ENCODE measurements at places on chromosomes 12 and 14.
A peak's percentile ranks its signal among the peaks of the same experiment; 100 is the strongest.

GRCh38 chr12:54390668-54391551, 6.4 kb upstream of the ZNF385A start:
- DNase-seq = peak; percentile 77

DNA sequence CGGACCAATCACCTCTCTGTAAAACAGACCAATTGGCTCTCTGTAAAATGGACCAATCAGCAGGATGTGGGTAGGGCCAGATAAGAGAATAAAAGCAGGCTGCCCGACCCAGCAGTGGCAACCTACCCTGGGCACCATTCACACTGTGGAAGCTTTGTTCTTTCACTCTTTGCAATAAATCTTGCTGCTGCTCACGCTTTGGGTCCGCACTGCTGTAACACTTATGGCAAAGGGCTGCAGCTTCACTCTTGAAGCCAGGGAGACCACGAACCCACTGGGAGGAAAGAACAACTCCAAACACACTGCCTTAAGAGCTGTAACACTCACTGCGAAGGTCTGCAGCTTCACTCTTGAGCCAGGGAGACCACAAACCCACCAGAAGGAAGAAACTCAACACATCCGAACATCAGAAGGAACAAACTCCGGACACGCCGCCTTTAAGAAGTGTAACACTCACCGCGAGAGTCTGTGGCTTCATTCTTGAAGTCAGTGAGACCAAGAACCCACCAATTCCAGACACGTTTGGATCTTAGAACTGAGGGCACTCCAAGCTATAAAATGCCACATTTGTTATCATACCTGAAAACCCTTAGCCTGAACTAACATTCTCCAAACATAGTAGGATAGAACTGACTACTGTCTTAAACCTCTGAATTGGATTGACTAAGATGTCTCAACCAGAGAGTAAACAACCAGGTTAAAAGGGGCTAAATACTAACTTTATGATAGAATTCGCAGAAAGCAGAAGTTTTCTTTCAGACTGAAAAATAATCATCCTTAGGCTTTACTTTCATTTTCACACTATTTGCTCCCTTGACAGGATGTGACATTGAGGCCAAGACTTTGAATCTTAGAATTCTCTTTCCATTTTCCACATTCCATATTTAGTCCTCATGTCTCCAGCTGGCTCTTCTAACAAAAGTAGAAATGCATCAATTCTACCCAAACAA, 33.6 kb downstream of the CDKL1 start:
- DNase-seq = no peak

DNA sequence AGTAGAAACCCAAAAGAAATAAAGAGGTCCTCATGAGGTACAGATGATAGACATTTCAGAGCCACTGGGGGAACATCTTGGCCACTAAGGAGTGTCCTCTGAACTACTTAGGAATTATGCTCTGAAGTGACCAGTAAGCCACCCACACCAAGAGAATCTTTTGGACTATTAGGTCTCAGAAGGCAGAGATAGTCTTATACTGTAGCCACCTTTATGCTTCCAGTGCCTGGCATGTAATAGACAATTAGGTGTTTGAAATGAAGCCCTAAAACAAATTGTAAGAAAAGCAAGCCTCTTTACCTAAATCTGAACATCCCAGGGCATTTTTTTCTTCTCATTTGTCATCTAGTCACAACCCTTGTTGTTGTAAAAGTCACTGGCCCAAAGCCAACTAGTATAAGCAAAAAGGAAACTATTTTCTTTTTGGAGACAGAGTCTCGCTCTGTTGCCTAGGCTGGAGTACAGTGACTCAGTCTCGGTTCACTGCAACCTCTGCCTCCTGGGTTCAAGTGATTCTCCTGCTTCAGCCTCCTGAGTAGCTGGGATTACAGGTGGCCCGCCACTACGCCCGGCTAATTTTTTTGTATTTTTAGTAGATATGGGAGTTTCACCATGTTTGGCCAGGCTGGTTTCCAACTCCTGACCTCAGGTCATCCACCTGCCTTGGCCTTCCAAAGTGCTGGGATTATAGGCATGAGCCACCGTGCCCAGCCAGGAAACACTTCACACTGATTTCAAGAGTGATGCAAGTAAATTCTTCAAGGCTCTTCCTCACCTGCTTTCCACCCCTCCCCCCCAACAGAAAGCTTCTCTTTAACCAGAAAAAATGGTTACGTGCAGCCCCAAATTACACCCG, 11.1 kb downstream of the PLEKHA5 start:
- no peak for DNase-seq

- DNase-seq = no peak
Observed at GRCh38 chr12:5509557-5509956, 77.6 kb downstream of the NTF3 start.

- no peak for DNase-seq
Observed at GRCh38 chr14:90296641-90297040, 35.1 kb downstream of the NRDE2 start.

DNA sequence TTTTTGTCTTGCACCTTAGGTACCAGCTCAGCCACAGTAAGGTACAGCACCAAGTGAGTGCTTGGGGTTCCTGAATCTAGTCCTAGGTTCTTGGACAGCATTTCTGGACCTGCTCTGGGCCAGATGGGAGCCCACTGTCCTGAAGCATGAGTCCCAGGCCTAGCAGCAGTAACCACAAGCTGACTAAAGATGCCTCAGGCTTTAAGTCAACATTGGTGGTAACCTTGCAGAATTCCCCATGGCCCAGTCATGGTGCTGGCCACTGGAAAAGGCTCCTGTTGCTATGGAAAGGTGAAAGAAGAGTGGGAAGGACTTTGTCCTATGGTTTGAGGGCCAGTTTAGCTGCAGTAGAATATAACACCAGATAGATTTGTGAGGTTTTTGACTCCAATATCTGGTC, 86.9 kb upstream of the CLEC14A start:
- no peak for DNase-seq

- peak; percentile 22 for DNase-seq
Observed at GRCh38 chr14:99393059-99393655, 87.5 kb downstream of the SETD3 start.

All from CD4-positive, alpha-beta memory T cell (primary cell).